Effector memory CD8-positive, alpha-beta T cell (primary cell): ENCODE measurements at places on chromosomes 12 and 14.

DNA sequence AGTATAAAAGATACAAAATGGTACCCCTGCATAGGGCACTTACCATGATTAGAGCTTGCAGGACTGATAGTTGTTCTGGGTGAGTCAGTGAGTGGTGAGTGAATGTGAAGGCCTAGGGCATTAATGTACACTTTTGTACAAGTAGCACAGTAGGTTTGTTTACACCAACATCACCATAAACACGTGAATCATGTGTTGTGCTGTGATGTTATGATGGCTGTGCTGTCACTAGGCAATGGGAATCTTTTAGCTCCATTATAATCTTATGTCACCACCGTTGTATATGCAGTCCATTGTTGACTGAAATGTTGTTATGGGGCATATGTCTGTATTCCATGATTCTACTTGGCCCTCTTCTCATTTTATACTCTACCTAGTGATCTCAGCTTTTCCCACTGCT is 11.8 kb downstream of the NUBPL start:
- no peak for DNase-seq

- DNase-seq, result no peak
Measured at GRCh38 chr14:104496095-104496494, 83.5 kb upstream of the C14orf180 start.

- no peak for DNase-seq
Measured at GRCh38 chr12:28415755-28416154, 225.5 kb downstream of the CCDC91 start.

DNA sequence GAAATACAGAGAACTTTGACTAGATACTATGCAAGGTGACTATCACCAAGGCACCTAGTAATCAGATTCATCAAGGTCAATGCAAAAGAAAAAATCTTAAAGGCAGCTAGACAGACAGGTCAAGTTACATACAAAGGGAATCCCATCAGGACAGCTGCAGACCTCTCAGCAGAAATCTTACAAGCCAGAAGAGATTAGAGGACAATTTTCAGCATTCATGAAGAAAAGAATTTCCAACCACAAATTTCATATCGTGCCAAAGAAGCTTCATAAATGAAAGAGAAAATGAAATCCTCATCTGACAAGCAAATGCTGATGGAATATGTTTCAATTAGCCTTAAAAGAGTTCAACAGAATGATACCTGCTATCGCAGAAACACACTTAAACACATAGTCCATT is 913.7 kb downstream of the RPS29 start:
- no peak for DNase-seq

DNA sequence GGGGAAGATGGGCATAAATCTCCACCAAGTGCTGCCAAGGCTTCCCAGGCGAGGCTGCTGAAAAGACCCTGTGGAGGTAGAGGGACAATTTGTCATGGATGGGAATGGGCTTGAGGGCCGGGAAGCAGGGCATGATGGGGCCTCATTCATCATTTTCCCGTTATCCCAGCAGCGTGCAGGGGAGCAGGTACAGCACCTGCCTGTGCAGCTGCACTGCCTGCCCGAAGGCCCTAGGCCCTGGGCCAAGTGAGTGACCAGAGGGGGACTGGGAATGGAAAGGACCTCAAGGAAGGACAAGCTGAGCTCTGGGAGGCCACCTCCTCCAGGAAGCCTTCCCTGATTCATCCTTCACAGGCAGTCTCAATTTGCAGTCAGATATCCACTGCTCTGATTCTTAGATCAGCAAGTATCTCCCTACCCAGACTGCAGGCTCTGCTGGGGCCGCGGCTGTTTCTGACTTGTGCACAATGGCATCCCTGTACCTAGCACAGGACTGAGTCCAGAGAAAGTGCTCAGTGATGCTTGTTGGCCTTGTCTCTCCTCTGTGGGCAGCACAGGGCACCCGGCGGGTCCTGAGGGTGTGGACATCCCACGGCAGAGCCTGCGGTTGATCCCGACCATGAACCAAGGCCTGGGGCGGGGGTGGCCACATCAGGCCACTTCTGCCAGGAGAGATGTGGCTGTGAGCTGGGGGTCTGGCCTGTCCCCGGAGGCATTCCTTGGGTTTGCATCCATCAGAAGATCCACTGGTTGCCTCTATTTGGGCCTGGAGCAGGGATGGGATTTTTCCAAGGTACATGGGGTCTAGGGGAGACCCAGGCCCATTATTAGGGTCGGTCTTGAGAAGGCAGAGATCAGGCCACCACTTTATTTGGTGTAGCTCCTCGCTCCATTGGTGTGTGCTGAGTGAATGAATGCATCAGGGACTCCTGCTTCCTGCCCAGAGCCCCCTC is 167.3 kb upstream of the RTL1 start:
- no peak for DNase-seq

- DNase-seq, result no peak
Measured at GRCh38 chr14:79861111-79861510, 350.2 kb downstream of the DIO2 start.

DNA sequence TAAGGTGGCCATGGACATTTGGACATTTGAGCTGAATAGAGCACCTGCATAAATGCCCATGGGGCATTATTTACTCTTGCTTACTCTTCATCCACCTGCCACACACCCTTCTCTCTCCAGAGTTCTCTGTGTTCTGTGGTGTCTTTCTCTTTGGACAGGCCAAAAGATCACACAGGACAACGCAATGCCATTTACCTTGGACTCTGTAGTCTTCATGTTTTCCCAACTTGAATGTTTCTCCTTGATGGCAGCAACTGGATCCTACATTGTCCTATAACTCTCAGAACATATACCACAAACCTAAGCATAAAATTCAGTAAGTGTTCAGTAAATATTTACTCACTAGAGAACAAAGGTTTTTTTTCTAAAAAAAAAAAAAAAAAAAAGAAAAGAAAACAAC is 41.7 kb upstream of the PTHLH start:
- DNase-seq, result no peak

DNA sequence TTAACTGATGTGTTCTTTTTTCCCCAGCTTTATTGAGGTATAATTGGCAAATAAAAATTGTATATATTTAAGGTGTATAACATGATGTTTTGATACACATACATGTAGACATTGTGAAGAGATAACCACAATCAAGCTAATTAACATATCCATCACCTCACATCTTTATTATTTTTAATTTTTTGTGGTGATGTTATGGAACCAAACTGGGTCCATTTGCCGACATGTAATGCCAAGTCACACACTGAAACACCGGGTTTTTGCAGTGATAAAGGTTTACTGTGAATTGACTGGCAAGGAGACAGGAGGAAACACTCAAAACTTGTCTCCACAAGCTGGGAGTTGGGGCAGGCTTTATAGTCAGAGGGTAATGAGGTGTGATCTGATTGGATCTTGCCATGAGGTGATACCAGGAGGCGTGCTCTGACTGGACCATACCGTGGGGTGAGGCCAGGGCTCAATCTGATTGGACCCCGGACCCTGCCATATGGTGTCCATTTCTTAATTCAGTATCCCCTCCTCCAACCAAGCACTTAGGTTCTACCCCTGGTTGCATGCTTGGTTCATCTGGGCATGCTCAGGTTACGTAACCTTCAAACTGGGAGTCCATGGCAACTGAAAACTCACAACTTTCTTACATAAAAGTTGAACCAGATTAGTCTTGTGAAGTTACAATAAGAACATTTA is 11.8 kb upstream of the WSCD2 start:
- DNase-seq, result no peak

GRCh38 chr14:99036611-99037293 is 235.2 kb downstream of the BCL11B start:
- DNase-seq, result no peak

DNA sequence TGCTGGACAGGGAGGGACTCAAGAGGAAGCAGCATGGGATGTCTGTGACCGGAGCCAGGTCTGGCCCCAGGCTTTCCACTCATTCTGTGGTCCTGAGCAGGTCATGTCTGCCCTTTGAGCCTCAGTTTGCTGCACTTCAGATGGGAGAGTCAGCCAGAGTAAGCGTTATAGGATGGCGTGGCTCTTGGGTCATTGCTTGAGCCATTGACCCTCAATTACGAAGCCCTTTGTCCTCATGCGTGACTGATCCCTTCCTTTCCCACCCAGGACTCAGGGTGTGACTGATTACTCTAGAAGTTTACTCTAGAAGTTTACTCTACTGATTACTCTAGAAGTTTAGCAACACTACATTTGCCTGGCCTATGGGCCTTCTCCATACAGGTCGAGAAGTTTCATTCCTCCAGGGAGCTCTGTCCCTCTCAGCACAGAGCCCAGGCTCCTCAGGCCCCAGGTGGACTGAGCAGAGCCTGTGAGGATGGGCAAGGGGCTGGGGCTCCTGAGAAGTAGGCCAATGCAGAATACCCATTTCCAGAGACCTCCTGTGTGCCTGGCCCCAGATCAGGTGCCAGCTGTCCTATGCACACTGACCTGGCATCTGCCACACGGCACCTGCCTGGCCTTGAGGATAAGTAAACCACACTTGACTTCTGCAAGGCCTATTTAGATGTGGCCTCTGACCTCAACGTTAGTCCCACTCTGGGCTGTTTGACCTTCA is 7.6 kb upstream of the IFI27 start:
- no peak for DNase-seq

DNA sequence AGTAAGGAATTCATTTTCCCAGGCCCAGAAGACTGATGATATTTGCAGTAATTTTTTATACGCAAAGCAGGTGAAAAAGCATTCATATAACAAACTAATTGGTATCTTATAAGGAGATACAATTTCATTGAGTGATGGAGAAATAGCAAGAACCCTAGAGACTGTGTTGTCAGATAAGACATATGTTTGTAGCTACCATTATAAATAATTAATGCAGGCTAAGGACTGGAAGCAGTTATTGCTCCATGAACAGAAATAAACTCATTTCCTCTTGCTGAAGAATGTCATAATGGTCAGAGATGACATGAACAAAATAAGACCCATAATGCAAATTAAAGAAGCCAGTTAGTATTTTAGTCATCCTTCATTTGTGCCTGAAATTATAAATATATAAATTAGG is 1.5 kb downstream of the OR6C2 start:
- DNase-seq, result no peak

DNA sequence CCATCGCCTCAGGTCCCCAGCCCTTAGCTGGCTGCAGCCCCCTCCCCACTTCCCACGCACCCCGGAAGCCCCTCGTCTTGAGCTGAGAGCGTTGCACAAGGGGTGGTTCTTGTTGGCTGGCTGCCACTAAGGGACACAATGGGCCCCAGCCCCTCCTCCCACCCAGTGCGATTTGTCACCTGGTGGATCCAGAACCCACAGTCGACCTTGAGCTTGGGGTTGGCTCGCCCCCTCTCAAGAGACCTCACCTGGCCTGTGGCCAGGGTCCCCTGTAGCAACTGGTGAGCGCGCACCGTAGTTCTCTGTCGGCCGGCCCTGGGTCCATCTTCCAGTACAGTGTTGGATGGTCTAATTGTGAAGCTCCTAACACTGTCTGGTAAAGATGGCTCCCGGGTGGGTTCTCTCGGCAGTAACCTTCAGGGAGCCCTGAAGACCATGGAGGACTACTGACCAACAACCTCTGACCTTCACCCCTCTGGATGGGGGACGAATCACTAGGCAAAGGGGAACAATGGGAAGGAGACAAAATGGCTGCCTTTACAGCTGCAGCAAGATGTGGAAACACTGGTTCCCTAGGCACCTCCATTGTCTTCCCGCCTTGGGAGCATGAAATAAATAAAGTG is 6.6 kb downstream of the PHB2 start:
- DNase-seq, result no peak

GRCh38 chr14:101478096-101478495 is 83.2 kb upstream of the DIO3 start:
- no peak for DNase-seq

DNA sequence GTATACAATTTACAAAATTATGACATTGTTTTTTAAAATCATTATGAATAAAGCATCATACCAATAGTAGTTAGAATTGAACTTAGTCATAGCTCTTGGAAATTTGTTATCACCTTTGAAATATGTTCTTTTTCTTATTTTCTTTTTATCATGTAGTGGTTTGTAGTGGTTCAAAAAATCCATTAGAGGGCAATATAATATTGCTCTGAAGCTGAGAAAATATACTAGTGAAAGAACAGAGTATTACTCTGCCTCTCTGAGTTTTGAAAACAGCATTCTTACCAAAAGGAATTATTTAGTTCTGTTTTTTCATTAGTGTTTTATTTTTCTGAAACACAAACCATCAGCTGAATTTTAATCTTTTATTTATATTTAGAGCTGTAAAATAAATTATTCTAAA is 76.2 kb downstream of the PDZRN4 start:
- no peak for DNase-seq

GRCh38 chr14:102605029-102605428 is 12.6 kb downstream of the RCOR1 start:
- no peak for DNase-seq

- no peak for DNase-seq
Measured at GRCh38 chr14:57492859-57493258, 798 bp downstream of the CCDC198 start.

DNA sequence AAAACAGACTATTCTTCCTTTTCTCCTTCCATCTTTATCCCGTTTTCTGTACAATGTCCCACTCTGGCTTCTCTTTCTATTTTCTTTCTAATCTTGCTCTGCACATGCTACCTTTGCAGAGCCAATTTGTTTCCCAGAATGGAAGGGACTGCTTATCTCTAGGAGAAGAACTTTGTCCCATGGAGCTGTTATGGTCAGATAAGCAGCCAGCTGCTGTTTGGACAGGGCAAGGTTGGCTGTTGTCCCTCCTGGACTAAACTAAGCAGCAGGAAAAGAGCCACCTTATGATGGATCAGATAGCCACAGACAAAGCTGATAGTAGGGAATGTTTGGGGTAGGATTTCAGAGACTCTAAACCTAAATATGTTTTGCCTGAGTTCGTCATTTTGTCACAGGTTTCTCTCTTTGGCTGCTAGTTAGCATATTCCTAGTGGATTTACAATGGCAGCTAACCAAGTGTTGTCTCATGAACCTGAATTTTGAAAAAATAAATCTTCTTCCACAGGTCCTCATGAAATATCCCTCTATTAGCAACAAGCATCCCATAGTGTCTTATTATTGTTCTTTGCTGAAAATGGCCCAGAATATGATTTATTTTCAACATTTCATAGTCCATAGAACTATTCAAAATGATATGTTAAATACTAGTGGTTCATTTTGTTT is 262.8 kb downstream of the SLC16A7 start:
- no peak for DNase-seq

DNA sequence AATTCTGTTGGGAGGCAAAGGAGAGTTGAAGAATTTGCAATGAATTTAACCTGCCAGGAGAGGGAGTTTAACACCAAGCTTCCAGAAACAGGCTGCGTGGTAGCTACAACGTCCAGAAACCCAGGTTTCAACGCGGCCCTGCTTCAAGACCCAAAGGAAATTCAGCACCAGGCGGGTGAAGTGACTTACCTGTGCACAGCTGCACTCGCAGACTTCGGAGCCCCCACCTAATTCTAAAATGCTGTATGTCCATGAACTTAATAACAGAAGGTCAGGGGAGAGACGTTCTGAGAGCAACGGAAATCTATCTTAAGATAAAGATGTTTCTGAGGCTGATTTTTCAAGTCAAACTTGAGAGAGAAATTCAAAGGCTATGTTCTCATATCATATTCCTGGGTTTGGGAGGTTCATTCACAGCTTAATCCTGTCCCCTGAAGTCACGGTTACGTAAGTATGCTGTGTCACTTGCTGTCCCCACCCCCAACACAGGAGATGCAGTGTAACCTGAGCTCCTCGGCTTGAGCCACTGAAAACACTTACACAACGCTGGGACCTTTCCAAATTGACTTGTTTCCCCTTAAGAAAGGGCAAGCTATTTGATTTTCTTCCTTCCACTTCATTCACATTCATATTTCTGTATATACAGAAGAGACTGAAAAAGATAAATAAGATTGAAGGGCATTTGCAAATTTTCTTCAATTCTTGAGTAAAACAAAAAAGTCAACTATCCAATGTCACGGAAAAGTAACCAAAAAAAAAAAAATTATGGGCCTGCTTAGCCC is 22.7 kb downstream of the CLIP1 start:
- DNase-seq, result peak; percentile 37
